ENCODE measurements at places on chromosomes 12 and 14.

DNA sequence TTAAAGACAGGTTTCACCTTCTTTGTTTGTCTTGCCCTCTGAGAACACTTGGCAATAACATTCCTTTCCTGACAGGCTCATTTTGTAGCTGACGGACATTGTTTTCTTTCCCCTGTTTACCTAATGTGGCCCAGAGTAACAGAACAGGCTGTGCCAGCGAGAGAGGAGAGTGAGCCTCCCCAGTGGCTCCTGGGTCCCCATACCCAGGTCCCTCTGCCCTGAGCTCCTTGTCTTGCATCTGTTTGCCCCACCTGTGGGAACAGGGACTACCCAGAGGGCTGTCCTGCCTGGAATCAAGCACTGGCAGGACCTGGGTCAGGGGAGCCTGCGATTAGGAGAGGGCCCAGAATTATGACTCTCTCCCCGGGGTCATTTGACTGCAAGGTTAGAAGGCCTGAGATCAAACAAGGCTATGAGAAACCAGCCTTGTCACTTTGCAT, 222.9 kb downstream of the ZFP36L1 start:
- no peak for DNase-seq

DNA sequence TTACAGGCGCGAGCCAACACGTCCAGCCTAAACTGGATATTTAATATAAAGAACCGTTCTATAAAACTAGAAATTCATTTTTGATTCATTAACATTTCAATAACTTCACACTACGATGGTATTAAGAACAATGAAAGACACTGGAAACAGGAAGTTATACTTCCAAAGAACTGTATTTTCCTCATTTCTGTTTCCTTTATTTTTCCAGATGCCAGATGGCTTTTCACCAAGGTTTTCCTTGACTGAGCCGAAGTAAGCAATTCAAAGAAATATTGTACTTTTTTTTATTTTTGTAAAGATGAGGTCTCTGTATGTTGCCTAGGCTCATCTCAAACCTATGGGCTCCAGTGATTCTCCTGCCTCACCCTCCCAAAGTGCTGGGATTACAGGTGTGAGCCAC, 28.2 kb downstream of the EEA1 start:
- DNase-seq, result no peak

- DNase-seq, result no peak
Measured at GRCh38 chr14:67999290-67999689, 179.7 kb downstream of the RAD51B start.

DNA sequence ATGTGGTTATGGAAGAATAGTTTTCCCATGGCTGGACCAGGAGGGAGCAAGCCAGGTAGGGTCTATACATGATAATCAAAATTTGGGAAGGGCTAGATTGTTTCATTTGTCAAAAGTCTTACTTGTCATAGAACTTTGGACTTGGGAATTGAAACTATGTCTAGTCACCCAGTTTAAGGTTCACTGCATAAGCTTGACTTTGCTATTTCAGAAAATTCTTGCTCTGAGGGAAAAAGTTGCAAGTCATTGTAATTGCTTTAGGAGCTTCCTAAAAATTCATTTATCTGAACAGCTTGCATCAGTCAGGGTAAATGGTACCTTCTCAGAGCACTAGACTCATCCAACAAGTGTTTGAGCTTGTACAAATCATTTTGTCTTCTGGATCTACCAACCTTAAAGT, 1194.7 kb downstream of the GALC start:
- no peak for DNase-seq

GRCh38 chr12:51357374-51358047, 11.0 kb upstream of the CELA1 start:
- DNase-seq, result no peak

- no peak for DNase-seq
Measured at GRCh38 chr12:114678718-114679117, 5.3 kb downstream of the TBX3 start.

- no peak for DNase-seq
Measured at GRCh38 chr12:117438809-117439208, 77.4 kb upstream of the NOS1 start.

GRCh38 chr14:75525969-75526368, 3.7 kb downstream of the BATF start:
- no peak for DNase-seq

GRCh38 chr14:33810308-33810707, 140.6 kb downstream of the EGLN3 start:
- DNase-seq, result no peak

DNA sequence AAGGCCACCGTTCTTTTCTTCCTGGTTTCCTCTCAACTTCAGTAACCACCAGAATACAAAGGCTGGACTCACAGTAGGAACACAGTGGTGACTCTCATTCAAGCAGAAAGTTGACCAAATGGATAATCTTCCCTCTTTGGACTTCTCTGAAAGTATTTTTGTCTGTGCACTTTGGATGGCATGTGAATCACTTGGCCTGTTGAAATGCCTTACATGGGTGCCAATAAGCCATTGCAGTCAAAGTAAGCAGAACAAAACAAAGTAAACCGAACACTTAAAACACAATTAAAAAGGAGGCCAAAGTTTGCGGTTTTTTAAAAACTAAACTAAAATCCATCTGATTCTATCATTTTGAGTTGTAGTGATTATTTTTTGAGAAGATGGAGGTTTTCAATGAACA, 370.1 kb upstream of the DDHD1 start:
- DNase-seq, result no peak

- DNase-seq, result no peak
Measured at GRCh38 chr12:21766403-21766802, 8.1 kb downstream of the KCNJ8 start.

GRCh38 chr14:73236157-73236556, 1.1 kb upstream of the PAPLN start:
- DNase-seq, result no peak

DNA sequence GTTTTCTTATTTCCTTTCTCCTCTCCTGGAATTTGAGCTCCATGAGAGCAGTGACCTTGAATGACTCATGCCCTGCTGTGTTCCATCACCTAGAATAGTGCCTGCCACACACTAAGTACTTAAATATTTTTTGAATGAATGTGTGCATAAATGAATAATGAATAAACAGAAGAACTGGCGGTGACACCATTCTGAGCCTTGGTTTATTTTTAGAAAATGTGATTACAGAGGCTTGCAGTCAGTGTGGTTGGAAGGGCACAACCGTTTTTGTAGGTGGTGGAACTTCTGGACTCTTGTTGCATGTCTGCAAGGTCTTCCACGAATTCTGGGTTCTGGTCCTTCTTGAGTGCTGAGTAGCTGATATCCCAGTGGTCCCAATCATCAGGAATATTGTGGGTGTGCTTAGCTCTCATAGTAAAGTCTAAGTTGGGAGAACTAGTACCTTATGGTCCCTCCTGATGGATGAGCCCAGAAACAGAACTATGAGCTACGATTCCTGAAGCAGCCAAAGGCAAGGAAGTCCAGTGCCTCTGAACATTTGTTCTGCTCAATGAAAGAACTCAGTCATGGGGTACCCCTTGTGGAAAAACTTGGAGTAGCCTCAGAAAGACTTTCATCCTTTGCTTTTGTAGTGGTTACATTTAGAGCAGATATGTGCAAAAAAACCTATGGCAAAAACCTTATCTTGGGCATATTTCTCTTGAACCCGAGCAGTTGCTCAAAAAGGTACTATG, 28.8 kb upstream of the BHLHE41 start:
- DNase-seq, result no peak
